ENCODE measurements at places on chromosomes 4 and X.
A peak's percentile ranks its signal among the peaks of the same experiment; 100 is the strongest.

- no peak for DNase-seq
These were observed 31.6 kb downstream of the DCUN1D4 start for GRCh38 chr4:51874551-51874950.

GRCh38 chrX:22249371-22249770 lies 23.3 kb upstream of the CBLL2 start:
- DNase-seq: no peak

DNA sequence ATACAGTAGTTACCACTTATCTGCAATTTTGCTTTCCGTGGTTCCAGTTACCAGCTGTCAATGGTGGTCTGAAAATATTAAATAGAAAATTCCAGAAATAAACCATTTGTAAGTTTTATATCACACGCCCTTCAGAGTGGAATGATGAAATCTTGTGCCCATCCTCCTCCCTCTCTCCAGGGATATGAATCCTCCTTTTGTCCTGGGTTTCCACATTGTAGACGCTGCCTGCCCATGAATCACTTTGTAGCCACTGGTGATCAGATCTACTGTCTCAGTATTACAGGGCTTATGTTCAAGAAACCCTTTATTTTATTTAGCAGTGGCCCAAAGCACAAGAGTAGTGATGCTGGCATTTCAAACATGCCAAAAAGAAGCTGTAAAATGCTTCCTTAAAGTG lies 198.6 kb downstream of the KCNIP4 start:
- DNase-seq: no peak

- no peak for DNase-seq
These were observed 33.7 kb downstream of the ANKRD17 start for GRCh38 chr4:73224886-73225285.

DNA sequence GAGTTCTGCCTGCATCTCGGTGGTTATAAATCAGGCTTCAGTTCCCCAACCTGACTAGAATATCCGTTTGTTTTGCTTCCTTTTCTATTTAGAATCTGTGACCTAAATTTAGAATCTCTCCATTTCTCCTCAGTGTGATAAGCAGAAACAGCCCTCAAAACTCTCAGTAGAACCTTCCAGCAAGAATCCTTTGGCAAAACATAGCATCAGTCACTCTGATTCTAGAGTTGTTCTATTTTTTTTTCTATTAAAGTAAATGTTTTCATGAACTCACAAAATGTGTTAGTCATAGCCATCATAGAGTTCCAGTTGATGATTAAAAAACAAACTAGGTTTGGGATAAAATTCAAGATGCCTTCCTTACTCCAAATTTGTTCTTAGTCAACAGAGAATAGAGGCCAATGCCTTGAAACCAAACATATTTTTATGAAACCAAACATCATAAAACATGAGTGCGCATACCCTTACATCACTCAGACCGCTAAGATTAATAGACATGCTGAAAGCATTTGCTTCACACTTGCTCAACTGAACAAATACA lies 13.2 kb upstream of the C1QTNF7 start:
- DNase-seq: peak; percentile 47

- no peak for DNase-seq
These were observed 8.0 kb downstream of the IBSP start for GRCh38 chr4:87807402-87807801.

GRCh38 chr4:124135409-124135813 lies 577.1 kb downstream of the ANKRD50 start:
- no peak for DNase-seq

DNA sequence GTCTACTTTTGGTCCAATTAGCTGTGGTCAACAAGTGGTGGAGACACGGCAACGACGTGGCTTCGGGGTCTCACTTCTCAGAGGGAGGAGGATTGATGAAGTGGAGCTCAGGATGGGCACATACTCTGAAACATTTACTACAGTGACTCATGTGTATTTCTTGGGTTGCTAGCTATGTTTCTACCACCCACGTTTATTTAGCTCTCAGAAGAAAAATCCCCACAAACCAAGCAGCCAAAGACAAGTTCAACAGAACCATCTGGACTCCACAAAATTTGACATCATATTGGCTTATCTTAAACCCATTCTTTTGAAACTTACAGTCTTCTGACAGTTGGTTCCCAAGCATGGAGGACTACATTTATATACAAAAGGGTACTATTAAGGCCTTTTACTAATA lies 158.0 kb downstream of the CBLL2 start:
- no peak for DNase-seq

DNA sequence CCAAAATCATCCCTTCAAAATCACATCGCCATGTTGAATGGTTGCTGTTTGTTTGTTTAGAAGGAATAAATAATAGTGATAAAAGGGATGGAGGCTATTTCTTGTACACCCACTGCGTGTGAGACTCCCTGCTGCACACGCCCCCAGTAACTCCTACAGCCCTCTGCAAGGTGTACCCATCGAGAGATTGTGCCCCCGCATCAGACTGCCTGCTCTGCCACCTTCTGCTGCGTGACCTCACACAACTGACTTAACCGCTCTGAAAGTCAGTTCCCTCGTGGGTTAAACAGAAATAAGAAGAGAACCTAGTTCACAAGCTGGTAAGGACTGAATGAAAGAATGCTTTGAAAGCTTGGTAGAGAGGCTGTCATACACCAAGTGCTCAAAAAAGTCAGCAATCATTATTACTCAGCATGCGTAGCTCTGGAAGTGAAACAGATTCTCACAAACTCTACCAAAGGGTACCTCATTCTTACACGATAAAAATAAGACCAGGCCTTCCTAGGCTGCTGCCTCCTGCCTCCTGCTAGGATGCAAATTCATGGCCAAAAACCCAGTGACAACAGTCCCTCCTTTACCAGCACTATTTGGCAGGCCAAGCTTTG lies 147.1 kb downstream of the CPEB2 start:
- no peak for DNase-seq

All from BJ (cell line).